ENCODE measurements at places on chromosomes 16 and 17.

GRCh38 chr16:29025218-29025617, 40.4 kb downstream of the LAT start:
- DNase-seq, result no peak

- DNase-seq, result no peak
Measured at GRCh38 chr17:2302778-2303203, 794 bp downstream of the SMG6 start.

- DNase-seq, result no peak
Measured at GRCh38 chr17:50631908-50632571, 2.6 kb upstream of the ABCC3 start.

DNA sequence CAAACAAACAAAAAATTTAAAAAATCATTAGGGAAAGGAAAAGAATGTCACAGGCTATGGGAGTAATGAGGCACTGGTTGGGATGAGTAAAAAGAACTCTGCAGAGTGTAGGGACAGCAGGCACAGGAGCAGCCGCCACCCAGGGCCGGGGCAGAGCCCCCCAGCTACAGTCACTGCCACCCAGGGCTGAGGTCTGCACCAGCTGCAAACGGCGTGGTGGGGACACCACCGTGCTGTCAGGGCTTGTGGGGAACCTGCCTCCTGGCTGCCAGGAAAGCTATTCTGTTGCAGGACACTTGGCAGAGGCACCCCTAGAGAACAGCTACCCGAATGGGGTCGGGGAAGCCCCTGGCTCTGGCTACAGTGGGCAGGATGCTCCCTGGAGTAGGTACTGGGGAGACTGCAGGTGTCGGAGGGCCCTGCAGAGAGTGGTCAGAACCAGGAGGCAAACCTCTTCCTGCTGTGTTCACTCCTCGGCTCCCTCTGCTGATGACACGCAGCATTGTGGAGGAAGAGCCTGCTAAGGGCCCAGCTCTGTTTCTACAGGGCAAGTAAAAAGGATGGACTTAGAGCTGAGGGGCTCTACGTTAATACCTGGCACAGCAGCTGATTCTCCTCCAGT, 32.3 kb upstream of the CAPN15 start:
- DNase-seq, result no peak

GRCh38 chr17:40517286-40517662, 15.9 kb upstream of the TNS4 start:
- no peak for DNase-seq

GRCh38 chr16:340370-341091, 12.0 kb downstream of the AXIN1 start:
- DNase-seq, result no peak

- DNase-seq, result no peak
Measured at GRCh38 chr16:8655184-8655717, 19.2 kb upstream of the ABAT start.

DNA sequence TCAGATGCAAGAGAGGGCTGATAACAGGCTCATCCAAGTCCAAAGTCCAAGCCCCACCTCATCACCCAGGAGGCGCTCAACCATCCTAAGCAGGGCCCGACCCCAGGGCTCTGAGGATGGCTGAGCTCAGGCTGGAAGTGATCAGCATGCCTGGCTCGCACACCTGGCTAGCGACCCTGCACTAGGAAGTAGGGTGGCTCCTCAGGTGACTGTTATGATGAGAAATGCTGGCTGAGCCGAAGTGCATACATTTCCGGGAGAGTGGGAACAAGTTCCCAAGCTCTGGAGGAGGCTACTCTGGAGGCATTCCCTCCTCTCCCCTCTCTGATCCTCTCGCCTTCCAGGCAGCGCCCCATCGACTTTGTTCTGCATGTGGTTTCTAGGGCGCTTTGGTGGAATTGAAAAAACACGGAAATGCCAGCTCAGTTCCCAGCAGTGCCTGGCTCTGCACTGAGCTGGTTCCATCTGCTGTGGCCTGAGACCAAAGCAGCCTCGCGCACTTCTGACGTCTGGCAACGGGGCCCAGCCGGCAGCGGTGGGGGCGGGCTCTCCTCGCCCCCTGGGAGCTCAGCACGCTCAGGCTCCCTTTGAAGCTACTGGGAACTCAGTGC, 130.3 kb downstream of the IRF8 start:
- DNase-seq, result no peak

DNA sequence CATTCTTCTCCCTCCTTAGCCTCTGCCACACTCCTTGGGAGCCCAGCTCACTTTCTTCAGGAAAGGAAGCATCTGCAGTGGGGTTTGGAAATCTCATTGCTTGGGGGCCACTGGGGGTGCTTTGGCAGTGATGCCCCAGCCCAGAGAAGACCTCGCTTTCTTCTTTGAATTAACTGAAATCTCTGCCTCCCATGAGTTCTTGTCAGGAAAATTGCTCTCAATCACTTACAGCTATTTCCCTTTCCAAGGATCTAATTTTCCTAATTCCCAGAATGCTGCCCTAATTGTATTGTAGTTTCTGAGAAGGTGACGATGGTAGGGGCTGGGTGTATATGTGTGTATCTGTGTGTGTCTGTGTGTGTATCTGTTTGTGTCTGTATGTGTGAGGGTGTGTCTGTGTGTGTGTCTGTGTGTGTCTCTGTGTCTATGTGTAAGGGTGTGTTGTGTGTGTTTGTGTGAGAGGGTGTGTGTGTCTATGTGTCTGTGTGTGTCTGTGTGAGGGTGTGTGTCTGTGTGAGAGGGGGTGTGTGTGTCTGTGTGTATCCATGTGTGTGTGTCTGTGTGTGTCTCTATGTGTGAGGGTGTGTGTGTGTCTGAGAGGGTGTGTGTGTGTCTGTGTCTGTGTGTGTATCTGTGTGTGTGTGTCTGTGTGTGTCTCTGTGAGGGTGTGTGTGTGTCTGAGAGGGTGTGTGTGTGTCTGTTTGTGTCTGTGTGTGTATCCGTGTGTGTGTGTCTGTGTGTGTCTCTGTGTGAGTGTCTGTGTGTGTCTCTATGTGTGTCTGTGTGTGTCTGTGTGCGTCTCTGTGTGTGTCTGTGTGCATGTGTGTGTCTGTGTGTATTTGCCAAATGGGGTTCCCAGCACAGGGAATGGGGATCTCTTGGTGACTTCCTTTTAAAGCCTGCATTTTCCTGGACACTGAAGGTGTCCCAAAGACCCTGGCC, 83.5 kb upstream of the DNAJA2 start:
- no peak for DNase-seq

GRCh38 chr17:35160354-35161201, 13.0 kb downstream of the UNC45B start:
- no peak for DNase-seq

DNA sequence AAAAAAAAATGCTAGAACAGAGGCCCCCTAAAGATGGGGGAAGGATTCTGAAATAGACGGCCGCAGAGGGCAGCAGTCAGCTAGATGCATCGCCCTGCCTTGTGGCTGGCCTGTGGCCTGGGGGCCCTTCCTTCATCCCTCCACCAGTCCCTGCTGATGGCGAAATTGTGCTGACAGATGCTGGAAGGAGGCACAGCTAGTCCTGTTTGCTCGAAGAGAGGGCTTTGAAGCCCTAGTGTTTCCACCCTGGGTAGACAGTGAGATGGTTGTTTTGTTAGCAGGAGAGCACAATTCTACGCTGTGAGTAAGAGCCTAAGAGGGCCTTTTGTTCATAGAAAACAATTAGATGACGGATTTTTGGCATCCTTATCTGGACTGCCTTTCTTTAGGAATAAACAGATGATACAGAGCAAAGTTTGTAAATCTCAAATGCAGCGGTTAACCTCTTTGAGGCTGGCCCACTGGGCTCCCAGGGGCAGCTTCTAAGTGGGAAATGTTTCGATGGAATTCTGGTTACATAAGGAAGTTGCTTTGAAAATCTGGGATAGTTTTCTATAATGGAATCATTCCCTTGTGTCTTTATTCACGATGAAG, 23.0 kb downstream of the VPS35L start:
- no peak for DNase-seq

DNA sequence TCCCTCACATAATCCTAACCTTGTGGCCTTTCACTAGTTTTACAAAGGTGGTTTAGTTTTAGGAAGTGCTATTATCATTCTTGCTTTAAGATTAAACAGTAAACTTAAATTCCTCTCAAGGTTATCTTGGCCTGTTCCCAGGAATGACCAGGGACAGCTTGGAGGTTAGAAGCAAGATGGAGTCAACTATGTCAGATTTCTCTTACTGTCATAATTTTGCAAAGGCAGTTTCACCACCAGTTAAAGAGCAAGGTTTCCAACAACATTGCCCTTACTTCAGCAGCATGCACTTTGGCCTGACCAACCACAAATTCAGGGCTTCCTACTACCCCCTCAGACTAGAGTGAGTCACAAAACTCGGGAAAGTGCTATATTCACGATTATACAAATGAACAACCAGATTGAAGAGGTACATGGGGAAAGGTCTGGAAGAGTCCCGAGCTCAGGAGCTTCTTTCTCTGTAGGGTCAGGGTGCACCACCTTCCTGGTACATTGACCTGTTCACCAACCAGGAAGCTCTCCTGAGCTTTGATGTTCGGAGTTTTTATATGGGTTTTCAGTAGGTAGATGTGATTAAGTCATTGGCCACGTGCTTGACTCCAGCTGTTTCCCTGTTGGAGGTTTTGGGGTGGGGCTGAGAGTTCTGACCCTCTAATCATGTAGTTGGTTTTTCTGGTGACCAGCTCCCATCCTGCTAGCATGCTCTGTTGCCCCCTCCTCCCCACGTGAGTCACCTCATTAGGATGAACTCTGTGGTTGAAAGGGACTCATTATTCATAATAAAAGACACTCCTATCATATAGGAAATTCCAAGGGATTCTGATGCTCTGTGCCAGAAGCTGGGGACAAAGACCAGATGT, 19.4 kb downstream of the RHOT1 start:
- no peak for DNase-seq

DNA sequence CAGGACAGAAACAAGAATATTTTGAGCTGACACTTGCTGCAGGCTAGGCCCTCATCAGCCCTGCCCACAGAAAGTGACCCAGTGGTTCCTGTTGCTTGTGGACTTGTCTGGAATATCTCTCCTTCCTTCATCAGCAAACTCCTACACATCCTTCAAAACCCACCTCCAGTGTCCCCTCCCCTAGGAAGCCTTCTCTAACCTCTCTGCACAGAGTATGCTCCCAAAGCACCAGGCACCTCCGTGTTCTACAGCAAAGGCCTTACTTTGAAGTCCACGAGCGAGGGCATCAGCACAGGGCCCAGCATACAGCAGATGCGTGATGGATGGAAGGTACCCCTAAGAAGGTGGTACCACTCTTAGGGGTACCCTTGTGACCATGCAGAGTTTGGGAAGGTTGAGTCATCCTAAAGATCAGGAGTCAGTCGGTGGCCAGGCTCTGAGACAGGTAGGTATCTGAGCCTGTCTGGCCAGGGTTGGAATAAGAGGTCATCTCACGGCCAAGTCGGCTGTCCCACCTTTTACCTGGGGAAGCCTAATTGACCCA, 2.0 kb downstream of the CCDC102A start:
- DNase-seq, result no peak

DNA sequence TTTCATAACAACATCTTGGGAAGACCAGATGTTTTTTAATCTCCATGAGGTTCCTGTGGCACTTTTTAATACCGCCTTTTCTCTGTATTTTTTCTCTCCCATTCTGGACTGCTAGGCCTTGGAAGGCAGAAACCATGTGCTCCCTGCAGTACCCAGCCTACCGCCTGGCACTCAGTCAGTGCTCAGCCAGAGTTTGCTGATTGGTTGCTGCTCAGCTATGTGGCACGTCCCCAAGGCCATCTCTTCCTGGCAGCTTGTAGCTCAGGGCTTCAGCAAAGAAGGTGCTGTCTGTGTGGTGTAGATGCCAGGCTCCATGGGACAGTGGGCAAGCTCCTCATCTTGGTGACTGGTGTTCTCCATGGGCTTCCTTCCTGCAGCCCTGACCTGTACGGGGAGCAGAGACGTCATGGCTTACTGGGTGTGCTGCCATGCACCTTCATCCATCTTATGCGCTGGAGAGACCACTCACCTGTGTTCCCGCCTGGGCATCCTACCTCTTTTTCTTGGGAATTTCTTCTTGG, 86.7 kb downstream of the CLEC16A start:
- DNase-seq, result no peak

DNA sequence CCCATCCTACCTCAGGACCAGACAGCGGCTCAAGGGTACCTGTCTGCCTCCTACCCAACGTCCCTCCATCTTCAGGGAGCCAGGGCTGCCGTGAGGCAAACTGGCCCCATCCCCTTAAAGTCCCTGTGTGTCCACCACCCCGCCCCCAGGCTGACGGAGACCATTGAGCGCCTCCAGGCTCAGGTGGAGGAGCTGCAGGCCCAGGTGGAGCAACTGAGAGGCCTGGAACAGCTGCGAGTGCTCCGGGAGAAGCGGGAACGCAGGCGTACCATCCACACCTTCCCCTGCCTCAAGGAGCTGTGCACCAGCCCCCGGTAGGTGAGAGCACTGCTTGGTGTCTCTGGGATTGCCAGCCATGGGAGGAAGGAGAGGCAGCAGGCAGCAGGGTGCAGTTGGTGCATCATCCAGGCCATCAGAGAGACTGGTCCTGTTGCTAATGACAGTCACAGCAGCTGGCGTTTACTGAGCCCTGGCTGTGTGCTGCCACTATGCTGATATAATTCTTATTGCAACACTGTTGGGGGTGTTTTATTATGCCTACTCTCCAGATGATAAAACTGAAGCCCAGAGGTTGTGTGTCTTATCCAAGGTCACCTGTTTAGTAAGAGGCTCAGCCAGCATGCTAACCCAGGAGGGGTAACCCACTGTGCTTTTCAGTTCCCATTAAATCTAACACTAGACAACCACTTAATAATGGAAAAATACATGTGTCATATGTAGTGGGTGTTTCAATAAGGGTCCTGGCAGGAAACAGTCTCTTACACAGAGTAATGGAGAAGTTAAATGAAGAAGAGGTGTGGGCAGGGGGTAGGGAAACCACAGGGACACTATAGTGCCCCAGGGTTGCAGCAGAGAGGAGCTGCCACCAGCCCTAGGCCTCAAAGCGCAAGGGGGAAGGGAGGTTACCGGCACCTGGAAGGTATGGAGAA, 10.3 kb upstream of the MRPL58 start:
- no peak for DNase-seq

GRCh38 chr17:38725066-38725465, 5.1 kb upstream of the CISD3 start:
- DNase-seq, result no peak

DNA sequence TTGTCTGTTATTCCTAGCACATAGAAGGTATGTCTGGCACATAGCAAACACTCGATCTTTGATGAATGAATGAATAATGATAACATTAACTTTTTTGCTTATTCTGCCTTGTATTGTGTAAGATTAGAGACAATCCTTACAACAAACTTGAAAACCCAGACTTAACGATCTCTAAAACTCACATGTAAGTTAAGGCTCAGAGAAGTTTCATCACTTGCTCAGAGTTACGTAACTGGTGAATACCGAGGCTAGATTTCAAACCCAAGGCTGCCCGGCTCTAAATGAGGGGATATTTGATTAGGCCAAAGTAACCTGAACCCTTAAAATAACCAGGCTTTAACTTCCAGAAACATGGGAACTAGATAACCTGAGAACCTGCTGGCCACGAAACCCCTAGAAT, 22.3 kb downstream of the CAPNS2 start:
- no peak for DNase-seq

Measured in central memory CD8-positive, alpha-beta T cell (primary cell).